ENCODE measurements at places on chromosomes 11 and 22. TPM values are rescaled to one million over a fixed set of nuclear protein-coding genes. Genes with fewer than 3 reads are reported as not detected.

CRYAB gene
- total RNA-seq, result 53.4 TPM

IL10RA gene
- total RNA-seq, result not detected

MCAM gene
- total RNA-seq, result 153 TPM

CD3E gene
- total RNA-seq, result not detected

CCDC73 gene
- not detected for total RNA-seq

SLC35E4 gene
- total RNA-seq, result 6.1 TPM

ABTB2 gene
- total RNA-seq, result 1.2 TPM

APOA4 gene
- total RNA-seq, result not detected

APOBEC3C gene
- total RNA-seq, result 24.5 TPM

IGLL5 gene
- total RNA-seq, result not detected

GAL3ST3 gene
- total RNA-seq, result not detected

PLEKHB1 gene
- total RNA-seq, result 5.6 TPM

UQCR10 gene
- 78.5 TPM for total RNA-seq

TH gene
- total RNA-seq, result not detected

SHANK2 gene
- total RNA-seq, result 0.29 TPM

C11orf24 gene
- 56.3 TPM for total RNA-seq

SAA1 gene
- total RNA-seq, result not detected

MN1 gene
- total RNA-seq, result 15.6 TPM

CNGA4 gene
- not detected for total RNA-seq

GSTP1 gene
- 422 TPM for total RNA-seq

OR52I2 gene
- not detected for total RNA-seq

PLET1 gene
- total RNA-seq, result not detected

OR52B4 gene
- total RNA-seq, result not detected

SCARF2 gene
- 66.8 TPM for total RNA-seq

CRYBB2 gene
- not detected for total RNA-seq

UBQLN3 gene
- total RNA-seq, result 0.24 TPM

PHOX2A gene
- total RNA-seq, result not detected

B3GAT1 gene
- total RNA-seq, result not detected

FGF19 gene
- not detected for total RNA-seq

VSIG2 gene
- total RNA-seq, result not detected

BDNF gene
- total RNA-seq, result 0.64 TPM

RTN4R gene
- total RNA-seq, result 0.05 TPM

BLID gene
- 1.2 TPM for total RNA-seq
